ENCODE measurements at places on chromosomes 3 and 15.

DNA sequence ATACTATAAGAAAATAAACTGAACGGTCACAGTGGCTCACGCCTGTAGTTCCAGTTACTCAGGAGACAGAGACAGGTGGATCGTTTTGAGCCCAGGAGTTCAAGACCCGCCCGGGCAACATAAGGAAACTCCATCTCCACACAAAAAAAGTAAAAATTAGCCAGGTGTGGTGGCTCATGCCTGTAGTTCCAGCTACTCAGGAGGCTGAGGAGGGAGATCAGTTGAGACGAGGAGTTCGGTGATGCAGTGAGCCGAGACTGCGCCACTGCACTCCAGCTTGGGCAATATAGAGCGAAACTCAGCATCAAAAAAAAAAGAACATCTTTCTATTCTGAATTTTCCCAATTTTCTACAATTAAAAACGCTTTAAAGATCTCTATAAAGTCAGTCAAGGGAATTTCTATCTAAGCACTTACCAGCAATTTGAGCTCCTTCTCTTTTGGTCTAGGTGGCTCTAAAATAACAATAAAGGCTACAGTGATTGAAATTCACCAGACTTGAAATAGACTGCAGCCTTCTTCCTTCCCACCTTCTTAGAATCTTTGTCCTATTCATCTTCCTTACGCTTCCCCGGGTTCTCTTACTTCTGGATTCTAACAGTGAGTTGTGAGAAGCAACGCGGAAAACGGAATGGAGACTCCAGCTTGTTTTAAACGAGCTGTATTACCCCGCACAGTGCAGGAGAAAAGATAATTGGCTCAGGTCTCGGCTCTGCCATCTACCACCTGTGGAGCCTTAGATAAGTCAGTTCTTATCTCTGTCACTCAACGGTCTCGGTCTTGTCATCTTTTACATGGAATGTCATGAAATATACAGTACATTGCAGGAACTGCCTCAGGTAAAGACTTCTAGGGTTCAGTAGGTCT lies 812 bp upstream of the SEC62 start:
- no peak for DNase-seq

- DNase-seq: no peak
These were observed 156.7 kb downstream of the RAB11A start for GRCh38 chr15:66025972-66026371.

- DNase-seq: no peak
These were observed 415.8 kb upstream of the SEMA6D start for GRCh38 chr15:47301481-47301880.

DNA sequence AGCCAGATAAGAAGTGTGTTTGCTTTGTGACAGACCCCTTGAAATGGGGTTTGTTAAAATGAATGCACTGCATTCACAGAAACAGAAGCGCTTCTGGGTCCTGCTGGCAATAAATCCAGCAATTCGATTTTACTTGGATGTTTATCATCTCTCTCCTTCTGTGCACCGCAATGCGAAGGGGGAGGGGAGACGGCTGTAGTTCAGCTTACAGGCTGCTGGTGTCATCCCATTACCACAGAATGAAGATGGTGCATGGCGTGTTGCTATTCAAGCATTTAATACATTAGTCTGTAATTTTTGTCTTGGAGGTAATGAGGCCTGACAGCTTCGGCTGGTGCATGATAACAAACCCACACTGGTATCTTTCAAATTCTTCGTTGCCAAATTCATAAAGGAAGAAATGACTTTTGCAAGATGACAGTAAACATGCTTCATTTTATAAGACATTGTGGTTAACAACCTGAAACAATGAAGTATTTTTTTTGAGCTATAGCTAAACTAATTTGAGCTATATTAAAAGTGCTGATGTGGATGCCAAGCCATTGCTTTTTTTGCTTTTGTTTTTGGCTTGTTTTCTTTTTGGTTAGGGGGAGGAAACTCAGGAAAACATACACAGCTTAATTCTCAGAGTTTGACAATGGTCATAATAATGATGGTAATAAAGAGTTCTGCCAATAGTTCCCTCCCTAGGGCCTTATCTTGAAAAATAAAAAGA lies 418.3 kb downstream of the OTOL1 start:
- DNase-seq: no peak

- DNase-seq: no peak
These were observed 180.0 kb upstream of the EIF1B start for GRCh38 chr3:40129510-40129909.

DNA sequence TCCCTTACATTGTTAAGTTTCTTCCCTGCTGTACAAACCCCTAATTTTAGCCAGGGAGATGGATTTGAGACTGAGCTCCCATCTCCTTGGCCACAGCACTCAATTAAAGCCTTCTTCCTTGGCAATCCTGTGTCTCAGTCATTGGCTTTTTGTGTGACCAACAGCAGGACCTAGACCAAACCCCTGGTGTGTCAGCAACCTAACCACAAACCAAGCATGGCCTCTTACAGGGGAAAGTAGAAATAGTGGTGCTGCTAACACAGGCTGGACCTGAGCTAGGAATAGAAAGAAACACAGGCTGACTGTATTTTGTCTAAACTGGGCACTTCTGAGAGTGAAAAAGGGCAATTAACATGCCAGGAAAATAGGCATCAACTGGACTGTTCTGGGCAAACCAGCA lies 37.9 kb downstream of the PPCDC start:
- no peak for DNase-seq

- no peak for DNase-seq
These were observed 70.4 kb downstream of the MAGEF1 start for GRCh38 chr3:184641430-184641829.

DNA sequence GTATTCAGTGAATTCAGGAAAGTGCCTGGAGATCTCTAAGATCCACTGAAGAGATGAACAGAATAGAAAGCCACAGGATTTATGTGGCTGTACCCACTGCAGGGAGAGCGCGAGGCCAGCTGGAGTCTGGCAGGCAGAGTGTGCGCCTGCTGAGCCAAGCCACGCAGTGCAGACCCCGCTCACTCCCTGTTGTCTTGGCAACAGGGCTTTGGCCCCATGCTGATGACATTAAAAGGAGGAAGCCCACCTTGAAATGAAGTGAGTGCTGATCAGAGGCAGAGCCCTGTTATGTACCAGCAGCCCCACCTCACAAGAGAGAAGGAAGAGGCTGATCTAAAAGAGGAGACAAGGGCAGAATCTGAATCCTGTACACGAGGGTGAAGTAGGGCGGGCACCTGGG lies 36.7 kb downstream of the PXYLP1 start:
- DNase-seq: no peak

DNA sequence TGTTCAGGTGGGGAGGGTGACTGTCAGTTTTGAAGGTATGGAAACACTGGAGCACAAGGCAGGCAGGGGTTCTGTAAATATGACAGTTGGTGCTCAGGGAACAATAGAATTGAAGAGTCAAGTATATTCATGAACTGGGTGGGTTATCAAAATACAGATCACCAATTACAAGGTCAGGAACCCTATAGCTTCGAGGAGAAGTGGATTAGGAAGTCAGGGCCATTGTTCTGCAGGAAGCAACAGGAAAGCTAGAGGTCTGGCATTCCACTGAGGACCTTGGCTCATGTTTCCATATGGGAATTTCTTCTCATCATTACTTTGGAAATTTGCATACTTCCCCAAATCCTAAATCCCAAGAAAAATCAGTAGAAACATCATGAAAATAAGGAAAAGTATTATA lies 125.9 kb downstream of the MYRIP start:
- no peak for DNase-seq

DNA sequence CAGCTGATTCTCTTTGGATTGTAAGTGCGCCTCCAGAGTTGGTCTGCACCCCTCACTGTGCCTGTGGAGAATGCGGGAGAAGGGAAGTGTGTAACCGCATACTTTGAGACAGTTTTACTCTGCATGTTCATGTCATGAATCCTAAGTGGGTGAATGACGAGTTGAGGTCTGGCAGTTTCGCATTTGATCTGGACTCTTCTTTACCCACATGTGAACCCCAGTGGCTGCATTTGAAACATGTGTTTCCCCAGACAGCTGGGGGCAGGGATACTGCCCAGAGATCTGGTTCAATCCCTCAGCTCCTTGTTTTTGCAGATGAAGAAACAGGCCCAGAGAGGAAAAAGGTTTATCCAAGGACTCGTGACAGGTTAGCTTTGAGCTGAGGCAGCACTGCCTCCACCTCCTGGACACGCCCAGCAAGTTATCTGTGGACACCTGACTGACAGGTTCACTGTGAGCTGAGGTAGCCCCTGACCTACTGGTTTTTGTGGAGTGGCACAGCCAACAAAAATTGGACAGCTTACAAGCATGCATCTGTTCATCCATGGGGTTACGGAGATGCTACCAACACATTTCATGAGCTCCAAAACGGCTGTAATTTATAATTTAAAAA lies 207.3 kb downstream of the XXYLT1 start:
- no peak for DNase-seq

DNA sequence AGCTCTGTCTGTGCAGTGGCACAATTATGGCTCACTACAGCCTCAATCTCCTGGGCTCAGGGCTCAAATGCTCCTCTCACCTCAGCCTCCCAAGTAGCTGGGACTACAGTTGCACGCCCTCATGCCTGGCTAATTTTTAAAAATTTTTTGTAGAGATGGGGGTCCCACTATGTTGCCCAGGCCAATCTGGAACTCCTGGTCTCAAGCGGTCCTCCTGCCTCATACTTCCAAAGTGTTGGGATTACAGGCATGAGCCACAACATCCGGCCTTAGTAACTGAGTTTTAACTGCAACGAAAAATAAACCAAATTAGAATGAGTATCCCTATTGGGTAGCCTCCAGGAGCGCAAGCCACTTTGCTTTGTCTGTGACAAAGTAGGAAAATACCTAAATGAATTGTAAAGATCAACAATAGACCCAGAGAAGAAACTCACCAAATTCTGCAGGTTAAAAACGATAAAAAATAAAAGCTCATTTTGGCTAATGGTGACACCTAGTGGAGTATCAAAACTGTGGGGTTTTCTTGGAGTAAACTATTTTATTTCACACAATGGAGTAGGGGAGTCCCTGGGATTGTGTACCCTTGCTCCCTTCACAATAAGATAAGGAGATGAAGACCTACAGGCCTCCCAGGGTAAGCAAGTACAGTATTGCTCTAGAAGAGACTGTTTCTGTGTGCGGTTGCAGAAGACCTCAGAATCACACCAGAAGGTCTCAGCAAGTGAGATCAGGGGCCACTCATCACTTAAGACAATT lies 21.0 kb upstream of the CA12 start:
- no peak for DNase-seq

DNA sequence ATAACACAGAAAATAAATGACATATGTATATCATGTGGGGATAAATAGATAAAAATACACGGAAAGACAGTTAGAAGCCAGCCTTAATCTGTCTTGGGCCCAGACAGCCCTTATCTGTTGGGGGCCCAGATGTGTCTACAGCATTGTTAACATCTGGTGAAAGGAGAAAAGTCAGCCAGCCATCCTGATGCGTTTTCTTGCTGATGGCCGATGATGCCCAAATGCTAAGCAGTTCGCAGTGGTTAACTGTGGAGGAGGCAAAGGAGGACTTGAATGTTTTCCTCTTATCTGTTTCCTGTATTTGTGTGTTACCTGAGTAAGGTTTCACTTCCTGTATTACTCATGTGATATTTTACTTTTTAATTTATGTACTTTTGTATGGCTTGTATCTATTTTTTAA lies 46.2 kb downstream of the NOX5 start:
- DNase-seq: no peak

GRCh38 chr15:47861111-47861903 lies 144.0 kb downstream of the SEMA6D start:
- no peak for DNase-seq

GRCh38 chr15:43283526-43283925 lies 16.8 kb upstream of the TGM5 start:
- DNase-seq: no peak

DNA sequence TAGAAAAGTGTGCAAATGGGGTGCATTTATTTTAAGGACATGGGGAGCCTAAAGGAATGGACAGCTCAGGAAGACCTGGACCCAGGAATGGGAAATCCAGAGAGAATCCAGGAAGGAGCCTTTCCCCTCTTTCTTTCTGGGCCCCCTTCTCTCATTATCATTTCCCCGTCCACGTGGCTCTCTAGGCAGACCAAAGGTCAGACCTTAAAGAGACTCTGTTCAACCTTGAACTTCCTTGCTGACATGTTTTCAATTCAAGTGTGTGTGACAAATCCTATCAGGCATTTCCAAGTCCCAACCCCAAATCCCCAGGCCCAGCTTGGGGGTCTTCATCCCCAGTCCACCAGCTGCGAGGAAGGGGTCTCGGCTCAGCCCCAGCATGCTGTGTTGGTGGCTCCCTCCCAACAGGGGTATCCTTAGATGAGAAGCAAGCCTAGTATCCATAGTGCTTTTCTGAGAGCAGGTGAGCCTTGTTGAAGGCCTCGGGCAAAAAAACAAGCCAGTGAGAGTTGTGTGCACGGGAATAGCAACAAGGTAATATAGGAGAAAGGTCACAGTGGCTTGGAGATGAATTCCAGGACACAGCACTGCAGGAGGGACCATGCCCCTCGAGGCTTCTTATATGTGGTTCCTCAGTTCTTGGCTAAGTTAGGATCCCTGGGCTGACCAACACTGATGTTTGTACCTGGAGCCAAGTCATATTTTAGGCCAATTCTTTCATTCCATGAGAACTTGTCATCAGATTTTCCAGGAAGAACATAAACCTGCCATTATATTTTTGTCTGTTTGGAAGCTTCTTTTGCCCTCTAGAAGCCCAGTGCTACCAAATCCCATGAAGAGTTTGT lies 130.0 kb downstream of the ASB7 start:
- no peak for DNase-seq

GRCh38 chr3:41129731-41130130 lies 69.6 kb upstream of the CTNNB1 start:
- no peak for DNase-seq

DNA sequence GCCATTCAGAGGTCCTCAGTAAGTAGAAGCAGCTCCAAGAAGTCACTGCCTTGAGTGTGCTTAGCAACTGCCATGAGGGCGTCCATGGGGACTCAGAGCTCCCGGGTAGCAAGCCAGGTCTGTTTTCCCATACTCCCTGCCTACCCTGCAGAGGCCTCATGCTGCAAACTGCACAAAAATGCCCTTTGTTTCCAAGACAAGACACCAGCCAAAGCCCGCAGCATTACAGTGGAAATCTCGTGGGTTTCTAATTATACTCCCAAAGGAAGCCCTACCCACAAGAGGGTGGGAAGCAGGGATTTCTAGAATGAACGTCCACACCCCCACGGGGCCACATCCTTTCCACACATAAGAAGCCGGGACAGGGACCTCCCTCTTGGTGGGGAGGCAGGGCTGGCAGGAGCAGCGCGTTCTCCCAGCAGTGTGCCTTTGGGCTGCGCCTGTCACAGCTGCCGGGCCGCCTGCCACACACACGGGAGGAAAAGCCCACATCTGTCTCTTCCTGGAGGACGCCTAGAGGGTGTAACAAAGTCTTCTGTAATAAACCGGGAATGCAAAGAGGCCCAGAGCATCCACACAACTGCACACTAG lies 31.1 kb downstream of the FAM174B start:
- no peak for DNase-seq

- no peak for DNase-seq
These were observed 100.2 kb downstream of the RFTN1 start for GRCh38 chr3:16413321-16413720.

GRCh38 chr3:105960381-105960780 lies 91.6 kb upstream of the CBLB start:
- DNase-seq: no peak

GRCh38 chr3:124766113-124767095 lies 36.2 kb downstream of the UMPS start:
- peak; percentile 15 for DNase-seq
